ENCODE measurements at places on chromosomes 1 and 21.

GRCh38 chr1:244097523-244098405, 46.7 kb downstream of the ZBTB18 start:
- DNase-seq, result no peak
- H3K27me3 ChIP-seq, result peaks cover 9% of the 10 kb centered on the region
- H3K4me3 ChIP-seq, result no peak overlapping the region
- H3K36me3 ChIP-seq, result no peaks in the 10 kb centered on the region
- H3K4me1 ChIP-seq, result peaks cover 22% of the 10 kb centered on the region

GRCh38 chr1:212549503-212550017, 59.0 kb upstream of the ATF3 start:
- no peak overlapping the region for H3K27ac ChIP-seq
- no peak for DNase-seq
- peaks cover 5% of the 10 kb centered on the region for H3K27me3 ChIP-seq
- peaks cover 3% of the 10 kb centered on the region for H3K4me1 ChIP-seq

DNA sequence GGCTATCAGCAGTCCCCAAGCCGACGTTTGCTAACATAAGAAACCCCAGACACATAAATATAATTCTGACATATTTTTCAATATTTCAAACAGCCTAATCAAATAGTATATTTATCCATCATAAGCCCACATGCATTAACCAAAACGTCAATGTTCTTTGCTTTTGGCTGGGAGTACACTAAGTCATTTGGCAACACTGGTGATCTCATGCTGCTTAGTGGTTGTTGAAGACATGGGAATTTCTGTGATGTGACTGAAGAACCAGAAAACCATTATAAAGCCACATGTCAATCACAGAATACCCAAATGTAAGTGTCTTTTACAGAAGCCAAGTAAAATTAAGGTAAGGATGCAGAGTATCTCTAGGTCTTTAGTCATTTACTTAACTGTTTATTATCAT, 57.6 kb downstream of the PLPPR5 start:
- no peak overlapping the region for H3K27ac ChIP-seq
- peaks cover 20% of the 10 kb centered on the region for H3K4me1 ChIP-seq
- DNase-seq, result no peak

DNA sequence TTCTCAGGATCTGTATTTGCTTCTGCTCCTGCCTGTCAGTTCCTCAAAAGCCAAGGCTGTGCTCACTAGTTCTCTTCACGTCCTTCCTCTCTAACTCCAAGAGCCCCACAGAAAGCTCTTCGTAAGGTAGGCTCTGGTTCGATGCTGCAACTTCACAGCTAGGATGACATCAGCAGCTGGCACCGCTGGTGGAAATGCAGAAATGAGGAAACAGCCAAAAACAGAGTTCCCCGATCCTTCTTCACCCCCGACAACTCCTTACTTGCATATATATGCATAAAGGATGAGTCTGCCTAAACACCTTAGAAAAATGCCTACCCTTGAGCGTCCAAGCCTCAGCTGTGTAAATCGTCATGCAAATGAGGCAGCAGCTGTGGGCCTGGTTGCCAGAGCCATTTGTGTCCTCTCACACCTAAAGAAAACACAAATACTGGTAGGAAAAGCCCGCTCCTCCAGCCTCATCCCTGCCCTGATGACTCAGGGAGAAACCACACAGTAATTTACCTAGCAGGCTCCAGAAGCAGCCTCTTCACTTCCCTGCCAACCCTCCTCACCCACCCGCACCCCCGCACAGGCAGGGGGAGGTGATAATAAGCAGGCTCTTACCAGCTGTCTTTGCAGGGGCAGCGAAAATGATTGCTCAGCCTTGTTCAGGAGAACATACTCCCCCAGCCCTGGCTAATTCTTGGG, 28.2 kb downstream of the BATF3 start:
- DNase-seq, result no peak
- no peaks in the 10 kb centered on the region for H3K27me3 ChIP-seq
- H3K4me1 ChIP-seq, result peaks cover 21% of the 10 kb centered on the region
- no peak overlapping the region for H3K27ac ChIP-seq

- H3K36me3 ChIP-seq, result peaks cover 3% of the 10 kb centered on the region
- no peak overlapping the region for H3K27ac ChIP-seq
- no peak for DNase-seq
- H3K27me3 ChIP-seq, result peaks cover 52% of the 10 kb centered on the region
These were observed 8.0 kb upstream of the PPT1 start for GRCh38 chr1:40105028-40105427.

- no peak for DNase-seq
- no peaks in the 10 kb centered on the region for H3K27me3 ChIP-seq
- H3K4me1 ChIP-seq, result no peaks in the 10 kb centered on the region
- H3K4me3 ChIP-seq, result no peak overlapping the region
These were observed 16.5 kb upstream of the SPAG17 start for GRCh38 chr1:118201524-118201923.

DNA sequence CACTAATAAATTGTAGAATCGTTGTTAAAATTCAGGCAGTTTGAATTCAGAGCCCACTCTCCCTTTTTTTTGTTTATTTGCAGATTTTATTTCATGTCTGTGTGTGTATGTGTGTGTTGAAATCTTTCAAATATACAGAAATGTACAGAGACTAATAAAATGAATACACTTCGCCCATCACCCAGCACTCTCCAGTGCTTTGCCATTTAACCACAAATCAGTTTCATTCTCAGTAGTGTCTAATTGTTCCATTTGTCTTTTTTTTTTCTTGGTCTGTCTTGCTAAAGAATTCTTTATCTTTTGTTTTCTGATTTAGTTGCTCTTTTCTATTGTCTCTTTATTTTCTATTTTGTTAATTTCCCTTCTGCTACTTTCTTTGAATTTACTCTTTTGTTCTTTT, 99.7 kb downstream of the HIVEP3 start:
- no peak for DNase-seq
- no peaks in the 10 kb centered on the region for H3K36me3 ChIP-seq
- H3K4me1 ChIP-seq, result peaks cover 14% of the 10 kb centered on the region
- H3K27me3 ChIP-seq, result no peaks in the 10 kb centered on the region
- H3K4me3 ChIP-seq, result no peak overlapping the region

GRCh38 chr1:11338284-11338924, 65.4 kb downstream of the UBIAD1 start:
- peaks cover 14% of the 10 kb centered on the region for H3K27me3 ChIP-seq
- peak overlapping the region; percentile 52 for H3K4me3 ChIP-seq
- DNase-seq, result no peak

DNA sequence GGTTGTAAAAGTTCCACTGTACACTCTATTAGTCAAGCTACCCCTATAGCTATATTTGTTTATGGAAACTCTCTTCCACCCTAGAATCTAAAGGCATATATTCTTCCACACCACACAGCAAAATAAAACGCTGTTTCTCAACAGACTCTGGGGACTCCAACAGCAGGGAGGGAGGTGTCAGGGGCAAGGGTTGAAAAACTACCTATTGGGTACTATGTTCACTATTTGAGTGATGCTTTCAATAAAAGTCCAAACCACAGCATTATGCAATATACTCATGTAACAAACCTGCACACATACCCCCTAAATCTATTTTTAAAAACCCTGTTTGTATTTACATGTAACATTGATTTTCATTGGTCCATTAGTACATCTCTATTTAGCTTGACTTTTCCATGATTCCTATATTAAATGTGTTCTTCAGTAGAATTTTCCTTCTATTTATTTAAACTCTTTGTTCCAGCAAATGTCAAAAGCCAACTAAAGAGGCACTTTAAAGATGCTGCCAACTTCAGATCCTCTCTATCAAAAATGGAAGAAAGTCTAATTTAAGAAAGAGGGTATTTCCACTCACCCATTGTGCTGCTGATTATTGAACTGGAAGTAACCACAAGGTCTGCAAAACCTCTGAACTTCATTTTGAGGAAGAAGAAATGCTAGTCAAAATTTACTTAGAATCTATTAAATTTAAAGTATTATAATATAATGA, 26.2 kb downstream of the RGS7 start:
- H3K4me1 ChIP-seq, result no peaks in the 10 kb centered on the region
- peaks cover 15% of the 10 kb centered on the region for H3K27me3 ChIP-seq
- no peak for DNase-seq
- H3K36me3 ChIP-seq, result no peaks in the 10 kb centered on the region
- H3K4me3 ChIP-seq, result no peak overlapping the region

DNA sequence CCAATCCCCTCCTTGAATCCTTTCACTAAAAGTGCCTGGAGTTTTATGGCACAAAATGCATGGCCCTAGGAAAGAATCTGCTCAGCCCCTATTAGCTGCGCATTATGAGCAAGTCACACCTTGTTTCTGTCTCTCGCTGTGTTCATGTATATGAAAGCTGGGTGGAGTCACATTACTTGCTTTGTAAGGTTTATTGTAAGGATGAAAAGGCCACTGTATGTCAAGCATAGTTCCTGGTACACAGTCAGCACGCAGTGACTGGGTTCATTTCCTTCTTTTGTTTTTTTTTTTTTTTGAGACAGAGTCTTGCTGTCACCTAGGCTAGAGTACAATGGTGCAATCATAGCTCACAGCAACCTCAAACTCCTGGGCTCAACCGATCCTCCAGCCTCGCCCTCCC, 6.7 kb upstream of the SLC9A1 start:
- DNase-seq, result no peak
- H3K4me1 ChIP-seq, result no peaks in the 10 kb centered on the region
- H3K27ac ChIP-seq, result no peak overlapping the region
- no peaks in the 10 kb centered on the region for H3K27me3 ChIP-seq
- no peak overlapping the region for H3K4me3 ChIP-seq

GRCh38 chr1:220516722-220517042, 11.3 kb upstream of the MARK1 start:
- peaks cover 8% of the 10 kb centered on the region for H3K27me3 ChIP-seq
- DNase-seq, result no peak
- no peak overlapping the region for H3K27ac ChIP-seq
- peaks cover 5% of the 10 kb centered on the region for H3K4me1 ChIP-seq

DNA sequence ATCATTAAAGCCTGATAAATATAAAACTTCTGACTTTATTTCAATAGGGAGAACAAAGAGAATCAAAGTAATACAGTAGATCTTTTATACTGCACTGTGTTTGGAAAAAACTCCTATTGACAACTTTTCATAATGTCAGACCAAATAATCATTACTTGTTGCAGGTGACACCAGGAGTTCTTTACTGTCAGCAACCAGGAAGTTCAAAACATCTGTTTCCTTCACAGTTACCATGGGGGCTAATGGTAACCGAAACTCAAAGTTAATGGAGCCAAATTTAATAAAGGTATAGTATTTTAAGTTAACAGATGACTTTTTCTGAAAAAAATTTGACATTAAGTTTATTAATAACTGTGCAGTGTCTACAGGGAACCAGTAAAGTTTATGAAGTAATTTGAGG, 10.6 kb downstream of the EFCAB7 start:
- H3K4me1 ChIP-seq, result no peaks in the 10 kb centered on the region
- no peak for DNase-seq
- H3K4me3 ChIP-seq, result no peak overlapping the region
- H3K36me3 ChIP-seq, result no peaks in the 10 kb centered on the region
- H3K27me3 ChIP-seq, result no peaks in the 10 kb centered on the region

- peaks cover 34% of the 10 kb centered on the region for H3K4me1 ChIP-seq
- H3K36me3 ChIP-seq, result peaks cover 11% of the 10 kb centered on the region
- H3K27me3 ChIP-seq, result no peaks in the 10 kb centered on the region
- H3K27ac ChIP-seq, result peak overlapping the region; percentile 91
- H3K4me3 ChIP-seq, result peak overlapping the region; percentile 23
- DNase-seq, result no peak
These were observed 17.3 kb downstream of the PI4KB start for GRCh38 chr1:151309811-151310323.

DNA sequence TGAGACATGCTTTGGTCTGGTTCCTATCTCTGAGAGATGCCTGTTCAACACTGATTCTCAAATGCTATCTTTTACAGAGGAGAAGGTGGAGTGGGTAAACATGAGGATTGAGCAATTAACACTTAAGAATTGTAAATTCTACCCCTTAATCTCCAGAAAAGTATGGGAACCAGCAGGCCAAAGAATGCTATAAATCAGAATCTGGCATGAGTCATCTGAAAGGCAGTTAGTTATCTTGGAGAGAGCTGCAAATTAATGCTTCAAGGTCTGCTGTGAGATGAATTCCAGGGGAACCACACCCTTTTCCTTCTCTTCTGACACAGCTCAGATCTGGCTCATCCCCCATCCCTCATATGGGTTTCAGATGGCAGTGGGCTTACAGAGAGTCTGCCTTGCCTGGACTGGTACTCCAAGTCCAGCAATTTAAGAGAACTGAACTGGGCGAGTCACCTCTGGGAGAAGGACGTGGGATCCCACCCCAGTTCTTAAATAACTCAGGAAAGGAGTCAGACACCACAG, 5.2 kb downstream of the S100A10 start:
- H3K27ac ChIP-seq, result no peak overlapping the region
- H3K4me1 ChIP-seq, result peaks cover 38% of the 10 kb centered on the region
- H3K27me3 ChIP-seq, result peaks cover 52% of the 10 kb centered on the region
- no peak for DNase-seq

DNA sequence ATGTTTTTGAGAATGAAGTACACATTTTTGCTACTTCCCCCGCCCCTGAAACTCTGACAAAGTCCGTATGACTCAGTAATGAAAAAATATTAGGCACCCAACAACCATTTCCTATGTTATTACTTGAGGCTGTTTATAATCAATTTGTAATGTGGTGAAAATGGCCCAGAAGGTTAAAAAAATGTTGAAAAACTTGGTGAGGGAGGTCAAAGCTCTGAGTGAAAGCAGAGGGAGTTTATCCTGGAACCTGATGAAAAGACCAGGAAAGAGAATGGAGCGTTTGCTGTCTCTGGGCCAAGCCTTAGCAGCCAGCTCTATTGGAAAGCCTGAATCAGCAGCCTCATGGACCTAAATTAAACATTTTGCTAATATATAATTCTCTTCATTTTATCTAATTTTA, 367.7 kb upstream of the NEGR1 start:
- H3K4me3 ChIP-seq, result no peak overlapping the region
- H3K27ac ChIP-seq, result no peak overlapping the region
- no peaks in the 10 kb centered on the region for H3K4me1 ChIP-seq
- no peaks in the 10 kb centered on the region for H3K36me3 ChIP-seq
- H3K27me3 ChIP-seq, result no peaks in the 10 kb centered on the region
